Stimulated activated CD4-positive, alpha-beta T cell treated with anti-CD3 and anti-CD28 coated beads, Interleukin-1b, Interleukin-23, amount 100 ng/mL, for 24 hours (primary cell): ENCODE measurements at places on chromosomes 1 and 21.

- DNase-seq = no peak
Measured at GRCh38 chr1:110424699-110425611, 17.5 kb upstream of the LAMTOR5 start.

GRCh38 chr1:192489748-192490147 is 85.8 kb upstream of the RGS1 start:
- DNase-seq = no peak

DNA sequence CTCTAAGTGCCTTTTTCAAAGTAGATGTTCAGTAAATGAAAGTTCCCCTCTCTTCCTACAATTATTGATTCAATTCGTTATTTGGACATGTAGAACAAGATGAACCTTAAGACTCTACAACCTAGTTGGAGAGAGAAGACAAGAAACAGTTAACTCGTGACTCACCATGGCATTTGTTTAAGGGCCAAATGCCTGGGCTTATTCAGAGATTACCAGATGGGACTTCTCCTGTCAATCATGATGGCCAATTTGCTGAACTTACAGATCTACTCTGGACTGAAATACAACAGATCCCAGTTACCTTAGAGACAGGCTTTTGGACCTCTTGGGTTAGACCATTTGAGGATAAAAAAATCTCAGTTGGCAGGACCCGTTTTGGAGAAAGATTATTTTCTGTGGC is 93.5 kb downstream of the C1orf94 start:
- DNase-seq = no peak

DNA sequence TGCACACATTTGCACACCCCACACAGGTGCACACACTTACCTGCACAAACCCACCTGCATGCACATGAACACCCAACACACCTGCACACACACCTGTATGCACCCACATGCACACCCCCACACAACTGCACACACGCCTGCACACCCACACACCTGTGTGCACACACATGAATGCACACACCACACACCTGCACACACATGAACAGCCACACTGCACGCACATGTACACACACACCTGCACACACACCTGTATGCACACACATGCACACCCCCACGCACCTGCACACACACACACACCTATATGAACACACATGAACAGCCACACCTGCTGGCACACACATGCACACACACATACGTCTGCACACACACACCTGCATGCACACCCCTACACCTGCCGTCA is 17.9 kb upstream of the TTC34 start:
- DNase-seq = no peak
